Sigmoid colon (tissue), 7 donors: ENCODE measurements at places on chromosomes 3 and 15. TPM values are rescaled to one million over a fixed set of nuclear protein-coding genes. Genes with fewer than 3 reads are reported as not detected.

DNA sequence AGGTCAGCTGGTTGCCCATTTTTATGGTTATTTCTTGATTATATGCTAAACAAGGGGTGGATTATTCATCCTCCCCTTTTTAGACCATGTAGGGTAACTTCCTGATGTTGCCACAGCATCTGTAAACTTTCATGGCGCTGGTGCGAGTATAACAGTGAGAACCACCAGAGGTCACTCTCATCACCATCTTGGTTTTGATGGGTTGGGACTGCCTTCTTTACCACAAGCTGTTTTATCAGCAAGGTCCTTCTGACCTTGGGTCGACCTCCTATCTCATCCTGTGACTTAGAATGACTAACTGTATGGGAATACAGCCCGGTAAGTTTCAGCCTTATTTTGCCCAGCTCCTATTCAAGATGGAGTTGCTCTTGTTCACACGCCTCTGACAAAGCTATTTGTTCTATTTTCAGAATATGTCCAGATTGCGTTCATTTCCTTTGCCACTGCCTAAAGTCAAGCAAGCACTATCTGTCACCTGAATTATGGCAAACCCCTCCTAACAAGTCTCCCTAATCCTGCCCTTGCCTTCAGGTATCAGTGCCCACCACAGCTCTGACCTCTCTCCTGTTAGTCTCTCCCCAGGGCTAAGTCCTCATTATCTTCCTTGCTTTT, 308.5 kb downstream of the ROBO2 start:
- DNase-seq, result no peak

- no peak for DNase-seq
Measured at GRCh38 chr3:8954938-8955763, 8.1 kb downstream of the RAD18 start.

- no peak for DNase-seq
Measured at GRCh38 chr15:89395031-89395430, 60.4 kb upstream of the POLG start.

DNA sequence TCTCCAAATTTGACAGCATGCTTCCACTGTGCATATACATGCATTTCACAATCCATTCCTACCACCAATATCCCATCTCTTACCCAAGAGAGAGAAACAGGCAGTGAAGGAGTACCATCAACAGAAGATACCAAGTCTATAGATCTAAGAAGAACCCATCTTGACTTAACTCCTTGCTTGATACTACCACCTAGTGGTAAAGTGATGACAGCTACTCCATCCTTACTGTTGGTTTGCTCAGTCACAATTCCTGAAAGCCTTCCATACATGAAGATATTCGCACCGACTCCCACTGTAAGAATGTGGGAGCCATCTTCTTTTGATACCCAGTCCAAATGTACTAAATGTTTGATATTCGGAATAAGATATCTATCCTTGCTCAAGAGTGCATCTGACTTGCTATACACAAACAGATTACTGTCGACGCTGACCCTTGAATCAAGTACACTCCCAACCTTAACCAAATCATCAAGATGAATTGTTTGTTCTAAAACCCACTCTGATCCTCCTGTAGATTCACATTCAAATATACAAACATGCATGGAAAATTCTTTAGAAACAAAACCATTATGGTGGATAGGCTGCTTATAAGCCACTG, 123.1 kb downstream of the DMXL2 start:
- DNase-seq, result no peak

GRCh38 chr15:67125589-67126502, 60.4 kb downstream of the SMAD3 start:
- DNase-seq, result peak; percentile 92

GRCh38 chr3:131630097-131630496, 127.3 kb upstream of the MRPL3 start:
- DNase-seq, result no peak

- no peak for DNase-seq
Measured at GRCh38 chr15:38476120-38476519, 22.2 kb downstream of the FAM98B start.

- DNase-seq, result no peak
Measured at GRCh38 chr3:64166584-64167162, 58.6 kb downstream of the PRICKLE2 start.

DNA sequence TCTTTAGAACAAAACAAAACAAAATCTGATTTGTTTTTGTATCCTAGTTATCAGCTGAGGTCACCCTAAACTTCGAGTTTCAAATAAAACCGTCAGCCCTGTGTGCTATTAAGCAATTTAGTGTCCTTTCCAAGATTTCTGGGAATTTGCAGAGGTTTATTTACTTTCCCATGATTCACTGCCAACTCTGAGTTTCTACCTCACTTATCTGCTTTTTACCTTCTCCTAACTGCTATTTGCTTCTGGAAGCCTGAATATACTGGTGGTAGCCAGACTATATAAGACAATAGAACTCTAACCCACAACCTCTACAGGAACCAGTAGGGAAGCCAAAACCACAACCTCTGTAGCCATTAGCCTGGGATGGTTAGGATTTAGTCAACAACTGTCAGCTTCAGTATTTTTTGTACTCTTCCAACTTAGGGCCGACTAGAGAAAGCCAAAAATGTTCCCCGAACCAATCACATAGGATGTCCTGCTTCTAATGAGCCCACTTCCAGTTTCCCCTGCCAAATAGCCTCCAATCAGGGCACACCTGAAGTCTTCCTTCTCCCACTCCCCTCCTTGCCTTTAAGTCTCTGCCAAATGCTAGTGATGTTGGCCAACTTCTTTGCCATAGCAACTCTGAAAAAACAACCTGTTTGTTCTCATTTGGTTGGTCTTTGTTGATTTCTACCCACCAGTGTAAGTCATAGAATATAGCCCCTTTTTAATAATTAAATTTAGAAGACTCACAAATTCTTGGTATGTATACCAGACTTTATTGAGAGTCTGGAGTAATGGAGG, 273.1 kb downstream of the ULK4 start:
- DNase-seq, result no peak

GRCh38 chr3:84209474-84209873, 749.3 kb upstream of the CADM2 start:
- DNase-seq, result no peak

GRCh38 chr15:34729056-34729455, 25.7 kb downstream of the GJD2 start:
- DNase-seq, result no peak

- DNase-seq, result no peak
Measured at GRCh38 chr3:13026534-13026933, 46.7 kb downstream of the IQSEC1 start.

GRCh38 chr3:73086071-73086494, 24.6 kb downstream of the EBLN2 start:
- no peak for DNase-seq

GRCh38 chr3:25775936-25776335, 7.3 kb downstream of the NGLY1 start:
- DNase-seq, result no peak

GRCh38 chr3:126107957-126108675, 24.2 kb upstream of the SLC41A3 start:
- peak; percentile 46 for DNase-seq

- peak; percentile 85 for DNase-seq
Measured at GRCh38 chr3:195110647-195111318, 160.2 kb downstream of the XXYLT1 start.

The PP2D1 gene
- not detected for total RNA-seq

The GOLGA6B gene
- not detected for total RNA-seq

The DNAJC19 gene
- total RNA-seq, result 89.2 TPM

The SMCO1 gene
- total RNA-seq, result not detected

The ITGA11 gene
- 6.1 TPM for total RNA-seq

The RASGRF1 gene
- total RNA-seq, result 0.55 TPM

The PRTG gene
- 1.3 TPM for total RNA-seq

The SOX14 gene
- total RNA-seq, result not detected
